Activated CD4-positive, alpha-beta memory T cell treated with anti-CD3 and anti-CD28 coated beads for 36 hours (primary cell): ENCODE measurements at places on chromosomes 2 and 18.

DNA sequence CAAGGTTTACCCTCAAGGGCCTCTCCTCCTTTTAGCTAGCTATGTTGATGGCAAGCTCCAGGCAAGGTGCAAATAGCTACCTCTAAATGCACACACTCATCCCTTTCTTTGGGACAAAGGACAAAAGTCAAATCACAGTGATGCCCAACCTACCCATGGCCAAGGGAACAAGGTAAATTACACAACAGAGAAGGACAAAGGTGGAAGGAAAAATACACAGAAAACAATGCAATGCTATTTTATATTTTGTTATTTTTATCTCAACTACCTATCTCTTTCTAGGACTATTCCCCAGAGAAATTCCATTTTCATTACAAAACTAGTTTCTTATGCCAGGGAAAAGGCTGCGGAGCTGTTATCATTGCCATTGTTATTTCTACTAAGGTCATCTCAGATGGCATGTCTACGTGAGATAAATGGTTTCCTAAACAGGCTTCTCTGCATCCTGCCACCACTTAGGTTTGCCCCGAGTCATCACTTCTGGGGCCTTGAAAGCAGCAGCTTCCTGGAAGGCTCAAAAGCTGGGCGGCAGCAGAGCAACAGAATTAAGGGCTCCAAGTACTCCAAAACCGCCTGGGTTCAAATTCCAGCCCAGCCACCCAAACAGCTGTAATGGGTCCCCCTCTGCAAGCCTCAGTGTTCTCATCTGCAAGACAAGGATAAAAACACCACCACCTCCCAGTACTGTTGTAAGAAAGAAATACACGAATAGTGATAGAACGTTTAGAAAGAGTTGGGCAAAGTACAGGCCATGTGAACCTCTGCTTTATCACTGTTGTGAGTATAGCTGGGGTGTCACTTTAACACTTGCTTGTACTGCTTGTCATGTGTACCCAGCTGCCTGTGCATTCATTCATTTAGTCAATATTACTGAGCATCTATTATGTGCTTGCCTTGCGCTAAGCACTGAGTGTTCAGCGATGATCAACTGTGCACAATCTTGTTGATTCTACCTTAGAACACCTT, 20.9 kb downstream of the BCL2 start:
- DNase-seq: peak; percentile 68

GRCh38 chr18:49064889-49065288, 114.1 kb upstream of the SMAD7 start:
- no peak for DNase-seq

DNA sequence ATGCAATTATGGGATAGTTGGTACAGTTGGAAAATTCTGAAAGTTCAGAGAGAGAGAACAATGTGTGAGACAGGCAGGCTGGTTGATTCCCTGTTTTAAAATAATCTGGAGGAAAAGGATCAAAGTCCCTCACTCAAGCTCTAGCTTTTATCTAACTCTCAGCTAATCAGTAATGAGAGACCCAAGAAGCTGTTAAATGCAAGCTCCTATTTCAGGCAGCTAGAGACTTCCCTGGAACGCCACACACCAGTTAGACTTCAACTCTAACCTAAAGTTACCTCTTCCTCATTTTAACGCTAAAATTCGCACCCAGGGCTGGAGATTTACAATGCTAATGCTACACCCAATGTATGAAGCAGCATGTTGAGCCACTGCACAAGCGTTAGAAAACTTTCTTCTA, 243.1 kb downstream of the EN1 start:
- DNase-seq: no peak

GRCh38 chr2:190079160-190079559, 16.6 kb upstream of the MSTN start:
- DNase-seq: no peak

DNA sequence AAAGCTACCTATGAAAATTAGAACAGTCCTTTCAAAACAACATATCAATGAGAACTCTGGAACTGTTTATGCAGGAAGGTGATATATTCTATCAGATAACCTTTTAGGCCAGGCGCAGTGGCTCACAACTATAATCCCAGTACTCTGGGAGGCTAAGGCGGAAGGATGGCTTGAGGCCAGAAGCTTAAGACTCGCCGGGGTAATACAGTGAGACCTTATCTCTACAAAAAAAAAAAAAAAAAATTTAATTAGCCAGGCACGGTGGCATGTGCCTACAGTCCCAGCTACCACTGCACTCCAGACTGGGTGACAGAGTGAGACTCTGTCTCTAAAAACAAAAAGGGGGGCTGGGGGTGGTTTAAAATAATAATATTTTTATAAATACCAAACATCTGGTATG, 77.9 kb downstream of the OSBPL1A start:
- no peak for DNase-seq

DNA sequence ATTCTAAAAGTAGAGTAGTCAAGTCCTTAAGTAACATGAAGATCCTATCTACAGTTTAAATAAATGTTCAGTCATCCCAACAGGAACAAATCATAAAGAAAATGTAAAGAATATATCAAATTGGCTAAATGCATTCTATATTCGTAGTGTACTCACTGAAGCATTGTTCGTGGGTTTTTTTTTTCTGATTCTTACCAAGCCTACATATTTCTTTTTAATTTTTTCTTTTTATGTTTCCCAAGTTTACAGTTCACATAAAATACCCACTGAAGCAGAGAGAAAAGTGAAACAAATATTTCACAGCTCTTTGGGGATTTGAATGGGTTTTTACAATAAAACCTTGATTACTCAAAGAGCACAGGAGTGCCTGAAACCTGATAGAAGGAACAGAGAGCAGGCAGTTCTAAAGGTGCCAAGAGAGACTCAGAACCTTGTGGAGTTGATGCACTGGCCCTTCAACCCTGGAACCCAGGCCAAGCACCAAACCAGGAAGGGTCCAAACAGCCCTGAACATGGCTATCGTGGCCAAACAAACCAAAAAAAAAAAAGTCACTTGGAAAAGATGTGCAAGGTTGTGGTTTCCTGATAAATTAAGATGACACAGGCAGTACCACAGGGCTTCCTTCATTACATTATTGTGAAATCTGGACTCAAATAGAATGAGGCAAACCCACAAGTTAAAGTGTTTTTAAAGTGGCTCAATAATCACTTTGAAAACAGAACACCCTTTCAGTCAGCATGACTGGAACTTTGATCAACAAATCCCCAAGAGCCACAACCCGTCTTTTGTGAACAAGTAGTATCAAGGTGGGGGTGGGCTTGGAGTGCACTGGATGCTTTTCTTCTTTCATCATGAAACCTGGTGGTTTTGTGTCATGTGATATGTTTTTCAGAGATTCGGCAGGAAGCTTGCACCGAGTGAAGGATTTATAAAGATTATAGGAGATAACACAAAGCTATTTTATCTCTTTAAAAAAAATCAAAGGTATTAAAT, 245.0 kb upstream of the FN1 start:
- peak; percentile 51 for DNase-seq

DNA sequence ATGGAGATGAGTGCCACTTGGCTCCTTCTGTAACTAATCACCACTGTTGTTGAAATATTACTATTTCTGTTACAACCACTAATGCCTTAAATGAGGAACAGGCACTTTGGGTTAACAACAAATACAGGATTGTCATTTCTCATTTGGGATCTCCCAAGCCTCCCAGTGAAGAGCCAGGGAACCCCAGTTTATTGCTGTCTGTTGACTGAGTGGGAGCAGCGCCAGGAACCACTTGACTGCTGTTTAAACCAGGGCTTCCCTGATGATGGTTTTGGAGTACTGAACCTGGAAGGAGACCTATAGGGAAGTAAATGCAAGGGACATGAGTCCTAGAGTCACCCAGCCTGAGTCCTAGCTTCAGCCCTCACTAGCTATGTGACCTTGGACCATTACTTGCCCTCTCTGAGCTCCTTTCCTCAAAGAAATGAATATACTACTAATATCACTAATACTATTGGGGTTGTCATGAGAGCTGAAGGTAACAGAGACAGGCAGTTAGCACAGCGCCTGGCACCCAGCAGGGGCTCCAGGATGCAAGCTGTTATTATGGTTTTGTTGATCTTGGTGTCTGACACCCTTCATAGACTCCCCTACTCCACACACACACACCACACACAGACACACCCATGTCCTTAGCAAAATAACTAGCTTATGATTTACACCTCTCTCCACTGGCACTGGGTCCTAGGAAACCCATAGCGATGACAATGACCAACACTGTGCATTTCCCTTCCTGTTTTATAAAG, 104.2 kb upstream of the FZD7 start:
- no peak for DNase-seq

GRCh38 chr2:45191976-45192375, 182.7 kb upstream of the SIX2 start:
- DNase-seq: no peak
